ENCODE measurements at places on chromosomes 2 and 18. TPM values are rescaled to one million over a fixed set of nuclear protein-coding genes. Genes with fewer than 3 reads are reported as not detected.

GRCh38 chr2:119864318-119864717 lies 104.6 kb downstream of the PTPN4 start:
- H3K4me3 ChIP-seq, result no peak overlapping the region
- no peak for DNase-seq
- H3K4me1 ChIP-seq, result no peaks in the 10 kb centered on the region
- H3K27me3 ChIP-seq, result no peaks in the 10 kb centered on the region
- no peak overlapping the region for H3K27ac ChIP-seq

- peaks cover 7% of the 10 kb centered on the region for H3K4me1 ChIP-seq
- H3K36me3 ChIP-seq, result no peaks in the 10 kb centered on the region
- DNase-seq, result no peak
- no peaks in the 10 kb centered on the region for H3K27me3 ChIP-seq
- no peak overlapping the region for H3K27ac ChIP-seq
Measured at GRCh38 chr2:204491528-204491927, 53.7 kb upstream of the PARD3B start.

GRCh38 chr2:30769891-30770462 lies 37.3 kb downstream of the CAPN13 start:
- no peaks in the 10 kb centered on the region for H3K4me1 ChIP-seq
- no peak for DNase-seq
- no peak overlapping the region for H3K27ac ChIP-seq
- no peak overlapping the region for H3K4me3 ChIP-seq
- H3K36me3 ChIP-seq, result no peaks in the 10 kb centered on the region
- no peaks in the 10 kb centered on the region for H3K27me3 ChIP-seq

DNA sequence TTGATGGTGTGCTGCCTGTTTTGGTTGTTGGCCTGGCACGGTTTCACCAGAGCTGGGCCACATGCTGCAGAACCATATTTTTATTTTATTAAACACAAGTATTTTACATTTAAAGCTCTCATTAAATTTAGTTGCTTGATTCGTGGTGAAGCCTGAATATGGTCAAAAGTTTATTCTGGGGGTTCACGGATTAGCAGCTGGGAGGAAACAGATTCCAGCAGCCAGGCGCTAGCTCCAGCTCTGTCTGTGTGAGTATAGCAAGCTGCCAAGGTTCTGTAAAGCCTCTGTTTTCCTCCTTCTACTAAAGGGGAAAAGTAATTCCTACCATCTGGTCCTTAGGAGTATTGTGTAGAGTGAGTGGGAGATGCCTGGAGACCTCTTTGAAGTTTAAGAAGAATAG lies 22.5 kb downstream of the GATA6 start:
- H3K4me3 ChIP-seq, result no peak overlapping the region
- no peaks in the 10 kb centered on the region for H3K36me3 ChIP-seq
- no peak for DNase-seq

DNA sequence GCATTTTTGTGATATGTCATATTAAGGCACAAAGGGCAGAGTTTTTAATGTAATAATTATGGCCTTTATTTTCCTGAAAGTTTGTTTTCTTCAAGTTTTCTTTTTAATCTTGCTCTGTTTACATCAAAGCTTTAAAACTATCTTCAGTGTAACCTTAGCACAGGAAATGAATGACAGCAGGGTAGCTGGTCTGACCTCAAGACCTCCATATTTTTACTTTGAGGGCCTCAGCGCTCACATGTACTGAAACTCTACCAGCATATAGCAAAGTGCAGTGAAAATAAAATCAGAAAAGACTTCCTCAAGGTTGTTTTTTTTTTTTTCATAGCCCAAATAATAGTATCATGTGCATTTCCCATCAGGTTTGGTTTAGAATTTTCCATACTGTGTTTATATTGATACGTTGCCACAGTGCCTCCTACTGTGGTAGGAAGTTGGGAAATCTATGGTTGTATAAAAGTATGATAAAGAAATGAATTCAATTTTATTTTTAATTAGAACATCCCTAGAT lies 163.4 kb downstream of the UBE2E3 start:
- H3K4me3 ChIP-seq, result no peak overlapping the region
- H3K4me1 ChIP-seq, result no peaks in the 10 kb centered on the region

Gene AKAIN1
- not detected for total RNA-seq

Gene EHBP1
- 70.9 TPM for total RNA-seq

Gene IL36G
- not detected for total RNA-seq

Gene NOSTRIN
- total RNA-seq, result 46.4 TPM

Gene NYAP2
- 2.0 TPM for total RNA-seq
